ENCODE measurements at places on chromosomes 4 and X.

DNA sequence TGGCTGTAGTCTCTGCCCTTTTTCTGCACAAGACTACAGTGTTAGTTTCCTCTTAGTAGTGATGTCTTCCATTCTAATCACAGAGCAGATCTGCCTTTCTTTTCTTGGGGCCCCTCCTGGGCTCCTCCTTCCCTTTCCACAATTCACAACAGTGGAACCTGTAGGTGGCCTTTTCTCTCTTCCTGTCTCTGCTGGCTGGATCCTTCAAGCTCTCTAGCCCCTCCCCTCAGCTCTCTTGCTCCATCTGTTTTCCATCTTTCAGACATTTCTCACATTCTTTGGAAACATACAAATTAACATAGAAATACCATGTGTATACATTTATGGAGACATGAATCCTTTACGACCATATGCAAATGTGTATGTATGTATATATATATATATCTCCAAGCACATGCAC lies 304 bp upstream of the SPIN2A start:
- DNase-seq = no peak

GRCh38 chr4:95190751-95191436 lies 357.9 kb downstream of the UNC5C start:
- DNase-seq = no peak

DNA sequence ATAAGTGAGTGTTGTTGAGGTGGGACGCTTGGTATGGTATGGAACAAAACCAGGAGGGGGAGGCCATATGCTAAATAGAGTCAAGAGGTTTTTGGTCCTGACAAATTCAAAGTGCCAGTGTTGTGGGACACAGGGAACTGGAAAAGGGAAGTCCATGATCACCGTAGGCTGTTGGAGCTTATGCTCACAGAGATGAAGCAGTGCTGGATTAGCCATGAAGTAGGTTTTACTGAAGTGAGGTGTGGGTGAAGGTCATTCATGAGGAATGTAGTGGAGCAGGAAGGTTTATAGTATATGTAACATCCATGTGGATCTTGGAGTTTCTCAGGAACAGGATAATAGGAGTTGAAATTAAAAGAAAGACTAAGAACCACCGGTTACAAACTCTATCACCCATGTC lies 256.1 kb upstream of the PITX2 start:
- DNase-seq = no peak

- no peak for DNase-seq
Measured at GRCh38 chr4:183356931-183357675, 34.9 kb upstream of the CLDN24 start.

DNA sequence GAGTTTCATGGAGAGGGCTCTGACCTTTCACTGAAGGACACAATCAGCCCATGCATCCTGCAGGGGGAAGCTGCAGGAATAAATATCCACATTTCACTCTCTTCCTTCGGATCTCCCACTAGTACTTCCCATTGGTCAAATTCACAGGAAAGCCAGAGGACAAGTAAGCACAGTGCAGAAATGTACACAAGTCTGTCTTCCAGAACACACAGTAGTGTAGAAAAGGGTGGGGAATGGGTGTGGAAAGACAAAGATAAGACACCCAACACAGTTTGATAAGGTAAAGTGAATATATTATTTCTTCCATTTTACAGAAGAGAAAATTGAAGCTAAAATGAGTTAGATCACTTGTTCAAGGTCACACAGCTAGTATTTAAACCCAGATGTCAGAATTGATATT lies 81.1 kb upstream of the PCDH19 start:
- DNase-seq = no peak

DNA sequence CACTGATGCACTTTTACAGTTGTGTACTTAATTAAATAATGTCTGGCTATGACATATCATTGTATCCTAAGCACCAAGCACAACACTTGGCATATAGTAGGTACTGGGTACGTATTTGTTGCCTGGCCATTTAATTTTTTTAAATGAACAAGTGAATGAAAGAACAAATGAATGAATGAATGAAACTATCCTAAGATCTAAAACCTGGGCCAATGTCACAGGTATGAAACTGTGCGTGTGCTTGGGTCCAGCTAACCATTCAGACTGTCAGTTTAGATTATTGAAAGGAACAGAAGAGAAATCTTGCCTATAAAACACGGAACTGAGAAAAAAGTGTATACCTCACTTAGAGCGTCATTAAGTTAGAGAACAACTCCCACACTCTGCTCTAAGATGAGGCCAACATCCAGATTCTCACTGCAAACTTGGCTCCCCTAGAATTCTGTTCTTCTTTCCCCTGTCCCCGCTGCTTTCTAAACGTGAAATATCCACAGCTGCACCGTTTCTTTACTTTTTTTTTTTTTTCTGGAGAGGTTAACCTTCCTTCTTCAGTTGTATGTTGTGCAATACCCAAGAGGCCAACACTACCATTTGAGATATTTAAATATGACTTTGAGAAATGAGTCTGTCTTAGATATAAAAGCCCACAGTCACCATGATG lies 17.3 kb upstream of the SEL1L3 start:
- no peak for DNase-seq

- DNase-seq = no peak
Measured at GRCh38 chrX:11272290-11272689, 20.9 kb upstream of the AMELX start.

DNA sequence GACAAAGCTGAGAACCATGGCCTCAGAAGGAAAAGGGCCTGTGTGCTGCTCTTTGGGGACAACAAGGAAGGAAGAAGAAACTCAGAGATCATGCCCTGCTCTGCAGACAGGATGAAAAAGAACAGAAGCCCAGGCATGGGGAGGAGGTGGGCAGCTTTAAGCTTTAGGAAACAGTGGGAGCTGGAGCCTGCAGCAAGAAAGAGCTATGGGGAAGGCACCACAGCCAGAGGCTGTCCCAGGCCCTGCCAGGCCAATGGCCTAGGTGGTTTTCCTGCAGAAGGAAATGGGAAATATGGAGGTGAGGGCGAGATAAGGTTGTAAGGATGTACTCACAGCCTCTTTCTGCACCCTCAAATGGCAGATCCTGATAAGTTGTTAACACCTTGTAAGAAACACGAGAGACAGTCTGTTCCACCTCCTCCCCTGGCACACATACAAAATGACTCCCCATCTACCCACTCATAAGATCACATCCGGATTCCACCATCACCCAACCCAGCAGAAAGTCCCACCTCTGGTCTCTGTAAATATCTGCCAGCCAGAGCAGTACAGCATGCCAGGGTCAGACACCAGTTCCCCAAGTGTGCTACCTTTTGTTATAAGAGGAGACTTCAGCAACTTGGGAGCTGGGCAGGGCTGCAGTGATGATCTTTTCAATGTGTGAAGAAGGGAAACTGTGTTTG lies 105.2 kb downstream of the RTL5 start:
- no peak for DNase-seq

DNA sequence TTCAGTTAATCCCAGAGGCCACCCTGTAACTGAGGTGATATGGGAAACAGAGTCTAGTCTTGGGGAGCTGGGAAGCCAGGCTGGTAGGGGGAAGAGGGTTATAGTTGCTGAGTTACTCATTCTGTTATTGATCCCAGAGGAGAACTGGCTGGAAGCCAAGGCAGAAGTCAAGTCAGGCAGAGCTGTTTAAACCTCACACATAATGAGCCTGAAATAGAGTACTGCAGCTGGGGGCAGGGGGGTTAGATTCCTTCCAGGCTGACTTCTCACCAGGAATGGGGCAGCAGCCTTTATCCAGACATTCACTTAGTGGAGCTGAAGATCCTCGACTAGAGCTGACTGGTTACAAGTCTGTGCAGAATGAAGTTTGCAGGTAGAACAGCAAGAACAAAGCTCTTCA lies 144.9 kb downstream of the C4orf33 start:
- no peak for DNase-seq

DNA sequence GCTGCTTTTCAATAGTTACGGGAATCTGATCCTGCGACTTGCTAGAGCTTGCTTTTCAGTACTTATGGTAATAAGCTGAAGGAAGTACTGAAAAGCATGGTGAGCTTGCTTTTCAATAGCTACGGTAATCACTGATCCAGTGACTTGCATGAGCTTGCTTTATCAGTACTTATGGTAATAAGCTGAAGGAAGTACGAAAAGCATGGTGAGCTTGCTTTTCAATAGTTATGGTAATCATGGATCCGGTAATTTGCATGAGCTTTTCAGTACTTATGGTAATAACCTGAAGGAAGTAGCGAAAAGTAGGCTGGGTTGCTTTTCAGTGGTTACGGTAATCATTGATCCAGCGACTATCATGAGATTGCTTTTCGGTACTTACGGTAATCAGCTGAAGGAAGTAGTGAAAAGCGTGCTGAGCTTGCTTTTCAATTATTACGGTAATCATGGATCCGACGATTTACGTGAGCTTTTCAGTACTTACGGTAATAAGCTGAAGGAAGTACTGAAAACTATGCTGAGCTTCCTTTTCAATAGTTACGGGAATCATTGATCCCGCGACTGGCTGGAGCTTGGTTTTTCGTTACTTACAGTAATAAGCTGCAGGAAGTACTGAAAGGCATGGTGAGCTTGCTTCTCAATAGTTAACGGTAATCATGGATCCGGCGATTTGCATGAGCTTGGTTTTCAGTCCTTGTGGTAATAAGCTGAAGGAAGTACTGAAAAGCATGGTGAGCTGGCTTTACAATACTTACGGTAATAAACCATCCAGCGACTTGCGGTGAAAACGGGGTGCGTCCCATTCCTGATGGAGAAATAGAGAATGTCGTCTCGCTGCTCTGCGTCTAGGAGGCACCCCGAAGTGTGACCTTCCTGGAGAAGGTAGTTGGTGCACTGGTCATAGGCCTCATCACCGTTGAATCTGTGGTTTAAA lies 6.5 kb downstream of the CRLF2 start:
- peak; percentile 28 for DNase-seq

GRCh38 chr4:11773798-11774197 lies 345.1 kb upstream of the HS3ST1 start:
- no peak for DNase-seq

- DNase-seq = peak; percentile 87
Measured at GRCh38 chr4:56048702-56049431, 100.1 kb downstream of the CEP135 start.

- no peak for DNase-seq
Measured at GRCh38 chr4:17168571-17168970, 270.1 kb upstream of the LDB2 start.

DNA sequence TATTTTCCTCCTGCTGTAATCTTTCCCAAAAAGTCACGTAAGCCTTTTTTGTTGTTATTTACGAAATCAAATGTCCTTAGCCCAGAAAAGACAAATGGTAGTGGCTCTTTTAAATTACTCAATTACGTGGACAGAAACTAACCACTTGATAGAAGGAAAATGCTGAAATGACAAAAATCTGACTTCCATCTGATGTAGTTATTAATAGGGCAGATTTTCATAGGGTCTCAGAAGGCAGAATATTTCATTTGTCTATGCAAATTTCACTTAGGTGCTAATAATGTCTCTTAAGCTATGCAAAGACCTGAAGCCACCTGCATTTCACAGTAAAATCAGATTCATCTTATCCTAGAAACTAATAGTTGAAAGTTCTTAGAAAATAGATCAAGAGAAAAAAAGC lies 295.7 kb downstream of the TMA16 start:
- DNase-seq = no peak

GRCh38 chr4:67483868-67484602 lies 61.3 kb downstream of the CENPC start:
- DNase-seq = no peak

DNA sequence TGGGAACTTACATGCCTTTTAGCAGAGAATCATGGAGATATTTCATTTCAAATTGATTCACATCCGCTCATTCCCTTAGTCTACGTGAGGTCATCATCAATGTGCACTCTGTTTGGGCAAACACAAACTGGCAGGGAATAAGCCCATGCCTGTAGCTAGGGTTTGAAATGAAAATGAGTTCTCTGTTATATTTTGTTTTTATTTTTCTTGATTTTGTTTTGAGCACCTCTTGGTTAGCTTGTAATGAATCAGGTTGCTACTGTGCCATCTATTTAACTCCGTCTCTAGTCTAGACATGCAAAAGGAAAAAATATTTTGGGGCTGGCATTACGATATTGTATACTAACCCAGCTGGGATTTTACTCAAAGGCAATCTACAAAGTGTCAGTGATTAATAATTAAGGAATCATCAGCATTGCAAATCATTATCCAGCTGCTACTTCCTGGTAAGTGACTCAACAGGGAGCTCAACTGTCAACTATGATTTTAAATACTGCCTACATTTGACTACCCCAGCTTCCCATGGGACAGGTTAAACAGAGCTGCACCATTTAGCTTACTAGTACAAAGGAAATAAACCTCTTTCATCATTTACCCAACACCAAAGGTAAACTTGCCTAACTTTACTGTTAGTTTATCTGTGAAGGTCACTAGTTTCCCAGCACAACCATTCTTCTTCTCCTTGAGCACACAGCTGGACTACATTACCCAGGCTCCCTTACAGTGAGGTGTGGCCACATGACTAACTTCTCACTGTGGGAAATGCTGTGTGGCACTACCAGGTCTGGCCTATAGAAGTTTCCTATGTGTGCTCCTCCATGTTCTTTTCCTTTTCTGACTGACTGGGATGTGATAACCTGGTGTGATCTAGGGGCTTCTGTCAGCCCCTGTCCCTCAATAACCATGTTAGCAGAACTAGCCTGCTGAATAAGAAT lies 21.2 kb upstream of the TRPC5OS start:
- no peak for DNase-seq

- no peak for DNase-seq
Measured at GRCh38 chr4:186762361-186762760, 38.7 kb upstream of the FAT1 start.

DNA sequence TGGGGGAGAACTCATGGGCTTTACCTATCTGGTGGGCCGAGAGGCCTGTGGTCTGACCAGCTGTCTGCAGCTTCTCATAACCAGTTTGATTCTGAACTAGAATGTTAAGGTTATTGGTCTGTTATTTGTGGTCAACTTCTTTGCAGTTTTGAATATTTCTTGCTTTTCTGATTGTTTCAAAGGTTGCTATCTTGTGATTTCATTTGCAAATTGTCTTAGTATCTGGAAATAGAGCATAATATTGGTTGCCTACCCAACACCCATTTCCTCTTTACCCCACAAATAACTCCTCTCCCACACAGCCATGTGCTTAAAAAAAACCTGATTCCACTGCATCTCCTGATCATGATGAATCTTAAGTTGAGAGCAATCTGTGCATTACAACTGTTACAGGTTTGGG lies 39.1 kb upstream of the BMP2K start:
- DNase-seq = peak; percentile 17

DNA sequence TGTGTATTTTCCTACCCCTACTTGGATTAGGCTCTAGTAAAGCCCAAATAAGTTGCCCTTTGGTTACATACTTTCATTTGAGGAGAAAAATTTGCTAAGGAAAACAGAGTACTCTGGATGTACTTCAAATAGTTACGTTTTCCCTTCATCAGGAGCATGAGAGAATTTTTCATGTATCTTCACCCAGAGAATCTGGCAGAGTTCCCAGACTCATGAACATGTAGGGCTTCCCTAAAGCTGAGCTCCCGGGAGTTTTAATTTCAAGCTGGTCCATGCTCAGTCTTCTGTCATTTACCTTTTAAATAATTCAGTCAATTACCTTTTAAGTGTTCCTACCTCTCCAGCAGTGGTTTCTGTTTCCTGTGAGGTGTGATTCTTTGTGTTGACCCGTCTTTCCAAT lies 367.5 kb upstream of the GRID2 start:
- no peak for DNase-seq

All from GM13977 (cell line).